ENCODE measurements at places on chromosomes 1 and 21. TPM values are rescaled to one million over a fixed set of nuclear protein-coding genes. Genes with fewer than 3 reads are reported as not detected.

The NR1I3 gene
- not detected for total RNA-seq

The ZNF697 gene
- total RNA-seq, result 10.4 TPM

The SEMA4A gene
- total RNA-seq, result 8.5 TPM

The CYP4X1 gene
- total RNA-seq, result 16.5 TPM

The TRAF3IP3 gene
- 9.6 TPM for total RNA-seq

The KRTAP7-1 gene
- total RNA-seq, result not detected

The LDLRAD2 gene
- not detected for total RNA-seq

The GUCA2A gene
- total RNA-seq, result not detected

The CELA3B gene
- not detected for total RNA-seq

The CFHR5 gene
- not detected for total RNA-seq

The AIRE gene
- total RNA-seq, result 0.87 TPM

The TBX19 gene
- 2.9 TPM for total RNA-seq

The CLDN19 gene
- not detected for total RNA-seq

The EXTL1 gene
- total RNA-seq, result not detected

The DDAH1 gene
- 58.4 TPM for total RNA-seq

The CCDC30 gene
- under 0.01 TPM for total RNA-seq

The HUNK gene
- total RNA-seq, result 1.8 TPM
